ENCODE measurements at places on chromosomes 16 and 17. TPM values are rescaled to one million over a fixed set of nuclear protein-coding genes. Genes with fewer than 3 reads are reported as not detected.

DNA sequence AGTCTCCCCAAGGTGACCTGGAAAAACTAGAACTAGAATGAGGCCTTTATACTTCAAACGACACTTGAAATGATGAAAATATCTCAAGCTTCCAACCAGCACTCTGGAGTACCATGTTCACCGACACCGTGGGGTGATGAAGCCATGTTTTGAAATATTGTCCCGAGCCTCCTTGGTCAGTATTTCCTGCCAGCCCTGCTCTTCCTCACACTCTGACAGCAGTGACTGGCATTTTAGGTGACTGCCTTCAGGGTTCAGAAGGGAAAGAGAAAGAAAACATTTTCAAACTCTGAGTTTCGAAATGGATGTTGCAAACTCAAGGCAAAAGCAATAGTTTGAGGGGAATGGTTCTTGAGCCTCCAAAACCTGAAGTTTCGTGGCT is 39.3 kb upstream of the IRX6 start:
- DNase-seq = no peak

DNA sequence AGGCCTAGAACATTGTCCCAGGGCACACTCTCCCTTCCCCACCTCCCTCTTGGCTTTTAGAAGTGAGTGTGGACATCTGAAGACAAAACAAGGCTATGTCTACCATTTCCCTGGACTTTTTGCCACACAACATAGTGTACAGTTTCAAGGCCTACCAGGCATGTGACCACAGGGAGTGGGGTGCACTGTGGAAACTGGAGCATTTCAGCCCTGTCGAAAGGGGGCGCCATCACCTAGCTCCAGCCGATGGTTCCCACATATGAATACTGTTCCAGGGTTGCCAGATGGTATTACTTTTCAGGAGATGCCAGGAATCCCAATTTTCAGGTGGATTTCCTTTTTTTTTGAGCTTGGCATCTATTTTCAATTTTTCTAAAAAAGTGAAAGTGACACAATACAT is 140.7 kb downstream of the KATNIP start:
- DNase-seq = peak; percentile 33

Gene ESRP2
- total RNA-seq = not detected

Gene UTS2R
- total RNA-seq = not detected

Gene DPEP3
- not detected for total RNA-seq

Gene GPR179
- not detected for total RNA-seq

Gene SLC25A10
- total RNA-seq = 61.8 TPM

GRCh38 chr16:66899945-66900710 is 18.6 kb downstream of the CDH16 start:
- DNase-seq = peak; percentile 94

DNA sequence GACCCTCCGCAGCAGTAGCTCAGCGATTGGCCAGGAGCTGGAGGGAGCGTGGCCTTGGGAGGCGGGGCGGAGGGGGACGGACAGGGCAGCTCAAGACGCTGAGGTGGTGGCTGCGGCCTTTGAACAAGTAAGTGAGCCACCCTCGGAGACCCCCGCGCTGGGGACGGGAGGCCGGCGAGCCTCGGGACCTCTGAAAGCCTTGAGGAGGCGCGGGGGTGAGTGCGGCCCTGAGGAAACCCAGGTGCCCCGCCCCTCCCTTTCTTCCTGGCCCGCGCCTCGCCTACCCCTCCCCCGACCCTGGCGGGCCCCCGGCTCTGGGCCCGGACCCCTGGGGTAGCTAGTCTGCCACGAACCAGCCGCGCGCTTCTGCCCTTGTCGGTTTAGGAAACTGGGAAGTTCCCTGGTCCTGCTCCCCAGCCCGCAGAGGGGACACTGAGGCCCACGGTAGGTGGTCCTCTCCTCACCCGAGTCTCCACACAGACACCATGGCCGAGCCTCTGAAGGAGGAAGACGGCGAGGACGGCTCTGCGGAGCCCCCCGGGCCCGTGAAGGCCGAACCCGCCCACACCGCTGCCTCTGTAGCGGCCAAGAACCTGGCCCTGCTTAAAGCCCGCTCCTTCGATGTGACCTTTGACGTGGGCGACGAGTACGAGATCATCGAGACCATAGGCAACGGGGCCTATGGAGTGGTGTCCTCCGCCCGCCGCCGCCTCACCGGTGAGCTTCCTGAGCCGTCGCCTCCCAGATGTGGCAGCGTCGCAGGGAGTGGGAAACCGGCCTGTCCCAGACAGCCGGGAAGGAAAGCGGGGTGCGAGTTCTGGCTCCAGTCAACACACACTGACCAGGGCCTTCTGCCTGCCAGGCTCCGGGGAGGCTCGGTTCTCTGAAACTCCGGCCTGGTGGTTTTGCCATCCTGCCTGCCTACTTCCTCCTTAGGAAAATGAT is at the start of gene MAPK7:
Gene MAPK7 (plus strand): TSS at position 83 of the 945 bp plus-strand sequence. CDS start 403 bp downstream, at position 486.
- DNase-seq = no peak

Gene FA2H
- not detected for total RNA-seq

DNA sequence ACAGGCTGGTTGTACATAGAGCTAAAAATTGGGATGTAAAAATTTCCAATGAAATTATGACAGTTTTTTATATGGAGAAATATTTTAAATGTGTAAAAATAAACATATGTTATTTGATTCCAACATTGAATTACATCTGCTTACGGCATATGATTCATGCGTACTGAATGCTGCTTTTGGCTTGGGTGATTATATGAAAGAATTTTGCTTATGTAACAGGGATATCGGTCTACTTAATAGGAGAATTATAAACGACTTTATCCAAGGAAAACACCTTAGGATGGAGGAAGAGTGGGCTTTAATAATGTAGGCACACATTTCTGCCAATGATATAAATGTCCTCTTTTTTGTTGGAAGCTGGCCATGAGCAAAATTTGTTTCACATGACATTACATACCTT is 197.3 kb upstream of the GOT2 start:
- DNase-seq = no peak

DNA sequence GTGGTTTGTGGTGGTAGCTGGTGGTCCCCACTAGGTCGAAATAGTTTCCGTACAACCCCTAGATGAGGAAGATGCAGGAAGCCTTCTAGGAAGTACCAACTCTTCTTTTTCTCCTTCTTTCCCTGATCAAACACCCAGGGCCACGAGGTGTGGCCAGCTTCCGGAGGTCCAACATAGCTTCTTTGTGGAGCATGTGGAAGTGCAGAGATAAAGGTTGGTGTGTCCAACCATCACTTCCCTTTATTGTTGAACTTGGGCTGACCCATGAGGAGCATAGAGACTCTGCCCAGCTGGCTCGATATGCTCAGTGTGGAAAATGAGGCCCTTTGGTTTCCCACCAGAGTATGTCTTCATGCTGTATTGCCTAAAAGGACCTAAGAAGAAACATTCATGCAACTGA is 6.3 kb upstream of the RGS9 start:
- no peak for DNase-seq

Gene SDR42E2
- total RNA-seq = not detected

DNA sequence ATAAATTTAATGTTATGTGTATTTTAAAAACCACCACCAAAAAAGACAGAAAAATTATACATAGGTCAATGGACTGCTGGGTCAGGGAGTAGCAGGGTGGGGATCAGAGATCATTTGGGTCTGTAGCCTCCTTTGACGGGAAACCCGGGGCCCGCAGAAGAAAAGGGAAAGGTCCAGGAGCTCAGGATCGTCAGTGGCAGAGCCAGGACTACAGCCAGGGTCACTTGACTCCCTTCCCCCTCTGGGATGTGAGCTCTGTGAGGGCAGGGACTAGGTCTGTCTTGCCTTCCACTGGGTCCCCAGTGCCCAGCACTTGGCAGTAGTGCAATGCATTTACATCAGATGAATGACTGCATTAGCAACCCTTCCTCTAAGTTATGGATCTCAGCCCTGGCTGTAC is 62.1 kb downstream of the TOM1L2 start:
- DNase-seq = no peak

DNA sequence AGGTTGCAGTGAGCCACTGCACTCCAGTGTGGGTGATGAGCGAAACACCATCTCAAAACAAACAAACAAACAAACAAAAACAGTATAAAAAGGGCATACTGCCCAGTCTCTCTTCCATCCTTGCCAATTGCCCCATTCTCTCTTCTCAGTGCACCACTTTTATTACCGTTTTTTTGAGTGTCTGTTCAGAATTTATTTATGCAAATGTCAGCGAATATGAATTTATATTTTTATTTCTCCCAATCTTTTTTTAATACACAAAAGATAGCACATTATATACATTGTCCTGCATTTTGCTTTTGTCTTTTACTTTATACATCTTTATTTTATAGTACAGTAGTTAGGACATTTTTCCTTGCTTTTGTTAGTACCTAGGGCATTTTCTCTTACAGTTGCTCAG is 19.6 kb downstream of the RNF135 start:
- no peak for DNase-seq

- no peak for DNase-seq
Measured at GRCh38 chr16:72884573-72884972, 163.4 kb downstream of the ZFHX3 start.

Gene GLP2R
- total RNA-seq = 2.5 TPM

DNA sequence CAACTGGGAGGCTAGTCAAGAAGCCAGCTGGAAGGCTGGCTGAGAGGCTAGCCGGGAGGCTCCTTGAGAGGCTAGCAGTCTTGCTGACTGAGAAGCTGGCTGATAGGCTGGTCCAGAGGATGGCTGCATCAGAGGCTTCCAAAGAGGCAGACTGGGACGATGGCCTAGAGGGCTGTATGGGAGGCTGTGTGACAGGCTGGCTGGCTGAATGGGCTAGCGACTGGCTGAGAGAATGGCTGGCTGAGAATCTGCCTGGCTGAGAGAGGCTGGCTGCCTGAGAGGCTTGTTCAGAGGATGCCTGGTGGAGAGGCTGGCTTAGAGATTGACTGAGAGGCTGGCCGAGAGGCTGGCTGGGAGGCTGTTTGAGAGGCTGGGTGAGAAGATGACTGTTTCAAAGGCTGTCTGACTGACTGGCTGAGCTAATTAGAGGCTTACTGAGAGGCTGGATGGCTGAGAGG is 34.8 kb upstream of the ACSM2B start:
- DNase-seq = no peak

- DNase-seq = peak; percentile 27
Measured at GRCh38 chr16:46638947-46639925, 18.1 kb upstream of the SHCBP1 start.

Gene PGS1
- 32.3 TPM for total RNA-seq

- DNase-seq = peak; percentile 95
Measured at GRCh38 chr17:59845595-59846393, 46.9 kb downstream of the TUBD1 start.

- peak; percentile 60 for DNase-seq
Measured at GRCh38 chr17:55735731-55736405, 13.2 kb upstream of the TMEM100 start.

DNA sequence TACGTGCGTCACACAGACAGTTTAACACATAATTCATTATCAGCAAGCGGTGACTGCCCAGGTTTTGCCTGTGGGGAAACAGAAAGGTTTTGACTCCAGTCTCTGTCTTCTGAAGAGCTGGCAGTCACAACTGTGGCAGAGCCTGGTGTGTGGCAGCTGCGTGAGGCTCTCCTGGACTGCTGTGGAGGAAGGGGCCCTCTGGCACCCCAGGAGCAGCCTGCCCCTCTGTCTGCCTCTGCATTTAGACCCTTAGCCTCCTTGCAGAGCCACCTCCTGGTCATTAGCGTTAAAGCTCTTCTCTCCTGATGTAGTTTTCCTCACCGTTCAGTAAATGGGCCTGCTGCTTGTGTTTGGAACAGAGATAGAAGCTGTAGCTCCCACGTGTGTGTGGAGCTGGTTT is 10.9 kb downstream of the RAB40C start:
- no peak for DNase-seq

DNA sequence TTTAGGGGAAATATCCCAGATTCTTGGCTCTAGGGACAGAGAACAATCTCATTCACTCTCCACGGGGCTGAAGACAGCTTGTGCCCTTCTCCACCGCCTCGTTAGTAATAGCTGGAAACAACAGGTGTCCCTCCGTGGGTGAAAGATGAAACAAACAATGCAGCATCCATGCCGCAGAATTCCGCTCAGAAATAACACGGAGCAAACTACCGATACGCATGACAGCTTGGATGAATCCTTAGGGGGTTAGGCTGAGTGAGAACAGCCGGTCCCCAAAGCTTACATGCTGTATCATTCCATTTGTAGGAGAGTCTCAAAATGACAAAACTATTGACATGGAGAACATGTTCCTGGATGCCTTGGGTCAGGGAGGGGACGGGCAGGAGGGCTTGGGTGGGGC is 29.4 kb upstream of the CACNG1 start:
- no peak for DNase-seq

DNA sequence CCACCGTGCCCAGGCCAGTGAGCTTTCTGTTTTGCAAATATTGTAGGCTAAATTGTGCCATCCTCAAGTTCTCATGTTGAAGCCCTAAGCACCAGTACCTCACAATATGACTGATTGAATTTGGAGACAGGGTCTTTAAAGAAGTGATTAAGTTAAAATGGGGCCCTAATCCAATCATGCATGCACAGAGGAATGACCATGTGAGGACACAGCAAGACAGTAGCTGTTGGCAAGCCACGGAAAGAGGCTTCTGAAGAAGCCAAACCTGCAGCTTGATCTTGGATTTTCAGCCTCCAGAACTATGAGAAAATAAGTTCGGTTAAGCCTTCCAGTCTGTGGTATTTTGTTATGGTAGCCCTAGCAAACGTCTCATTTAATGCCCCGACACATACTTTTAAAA is 24.9 kb downstream of the TOM1L2 start:
- no peak for DNase-seq

DNA sequence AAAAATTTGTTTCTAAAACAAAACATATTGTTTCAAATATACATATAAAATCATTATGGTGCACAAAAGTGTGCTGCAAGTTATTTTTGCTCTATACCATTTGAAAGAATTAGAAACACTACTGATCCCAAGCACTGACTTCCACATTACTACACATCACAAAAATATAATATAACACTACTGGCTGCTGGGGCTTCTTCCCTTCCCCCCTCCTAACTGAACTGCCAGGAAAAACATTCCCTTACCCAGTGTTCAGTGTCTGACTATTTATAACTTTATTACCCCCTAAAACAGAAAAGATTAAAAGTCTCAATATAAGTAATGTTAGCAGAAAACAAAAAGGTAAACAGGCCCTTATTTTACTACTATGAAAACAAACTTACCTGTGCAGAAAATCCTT is 36.9 kb downstream of the GPATCH8 start:
- DNase-seq = no peak

- peak; percentile 28 for DNase-seq
Measured at GRCh38 chr17:51435641-51436091, 175.3 kb downstream of the UTP18 start.

GRCh38 chr17:36940313-36941264 is 3.3 kb downstream of the LHX1 start:
- DNase-seq = no peak

Measured in M059J (cell line).